ENCODE measurements at places on chromosomes 7 and 10.

DNA sequence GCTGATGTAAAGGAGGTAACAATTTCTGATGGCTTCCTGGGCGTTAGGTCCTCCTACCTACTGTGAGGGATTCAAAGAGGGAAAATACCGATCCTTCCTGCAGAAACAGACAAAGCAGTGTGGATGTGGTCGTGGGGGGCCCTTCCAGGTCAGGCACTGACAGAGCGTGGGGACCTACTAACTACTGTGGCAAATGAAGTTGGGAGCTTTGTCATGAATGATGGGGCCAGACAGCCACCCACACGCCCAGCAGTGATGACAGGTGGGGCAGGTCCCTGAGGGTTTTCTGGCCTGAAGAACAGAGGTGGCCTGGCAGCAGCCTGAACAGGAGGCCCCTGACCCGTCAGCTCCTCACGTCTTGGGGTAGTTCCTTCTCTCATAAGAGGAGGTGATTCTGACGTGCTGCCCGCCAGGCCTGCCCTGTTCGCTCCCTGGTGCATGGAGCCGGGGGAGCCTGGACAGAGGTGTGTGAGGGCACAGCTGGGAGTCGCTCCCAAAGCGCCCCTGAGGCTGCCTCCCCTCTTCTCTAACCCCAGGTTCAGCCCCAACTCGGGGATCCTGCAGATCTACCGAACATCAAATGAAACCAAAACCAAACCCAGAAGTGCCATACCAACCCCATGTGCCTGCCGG is 4.2 kb downstream of the ATP6V0E2 start:
- no peak for DNase-seq

DNA sequence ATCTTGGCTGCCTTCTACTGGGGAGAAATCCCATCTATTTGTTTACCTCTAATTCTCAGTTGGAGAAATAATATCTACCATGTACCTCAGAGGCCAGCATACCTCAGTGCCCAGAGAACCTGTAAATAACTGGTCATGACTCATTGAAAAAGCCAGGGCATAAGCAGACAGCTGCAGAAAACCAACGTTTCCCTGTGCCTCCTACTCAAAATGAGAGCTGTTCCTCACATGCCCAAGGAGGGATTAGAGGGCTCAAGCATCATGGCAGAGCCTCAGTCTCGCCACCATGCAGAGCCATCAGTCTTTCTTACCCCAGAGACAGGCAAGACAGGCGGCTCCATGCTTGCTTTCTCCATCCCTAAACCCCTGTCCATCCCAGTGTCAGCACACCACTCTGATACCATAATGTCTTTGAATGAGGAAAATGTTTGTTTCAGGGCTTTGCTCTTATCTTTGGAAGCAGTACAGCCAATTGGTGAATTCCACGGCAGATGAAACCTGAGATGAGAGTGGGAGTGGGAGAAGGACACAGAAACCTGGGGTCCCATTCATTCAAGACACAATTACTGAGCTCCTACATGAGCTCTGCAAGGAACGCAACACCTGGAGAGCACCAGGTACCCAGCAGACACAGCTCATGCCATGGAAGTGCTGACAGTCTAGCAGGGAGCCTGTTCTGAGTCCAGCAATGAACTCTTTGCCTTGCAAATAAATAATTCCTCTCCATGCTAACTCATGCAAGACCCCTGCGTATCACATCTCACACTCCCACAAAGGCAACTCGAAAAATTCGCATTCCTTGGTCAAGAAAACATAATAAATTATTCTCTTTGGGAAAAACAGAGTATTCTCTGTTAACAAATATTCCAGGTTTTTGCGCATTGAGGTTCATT is 21.1 kb downstream of the PON1 start:
- no peak for DNase-seq

GRCh38 chr10:69858201-69858600 is 56.5 kb downstream of the COL13A1 start:
- no peak for DNase-seq

- no peak for DNase-seq
Measured at GRCh38 chr10:65555192-65555591, 1370.6 kb upstream of the LRRTM3 start.

DNA sequence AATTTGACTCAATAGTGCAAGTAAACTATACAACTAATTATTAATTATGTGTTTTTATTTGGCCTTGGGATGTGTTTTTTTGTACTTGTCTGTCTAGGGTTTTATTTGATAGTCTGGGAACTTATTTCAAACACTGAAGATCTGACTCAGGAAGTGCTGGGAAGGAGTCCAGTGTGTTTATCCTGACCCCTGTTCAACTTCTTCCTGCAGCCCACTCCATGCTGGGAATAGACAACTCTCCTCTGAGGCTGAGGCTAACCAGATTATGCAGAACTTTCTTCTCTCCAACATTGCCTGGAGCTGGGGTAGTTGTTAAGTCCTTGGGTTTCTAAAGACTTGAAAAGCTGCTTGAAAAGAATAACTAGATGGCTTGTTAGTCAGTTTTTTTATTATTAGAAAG is 6.9 kb downstream of the CISD1 start:
- DNase-seq, result no peak

DNA sequence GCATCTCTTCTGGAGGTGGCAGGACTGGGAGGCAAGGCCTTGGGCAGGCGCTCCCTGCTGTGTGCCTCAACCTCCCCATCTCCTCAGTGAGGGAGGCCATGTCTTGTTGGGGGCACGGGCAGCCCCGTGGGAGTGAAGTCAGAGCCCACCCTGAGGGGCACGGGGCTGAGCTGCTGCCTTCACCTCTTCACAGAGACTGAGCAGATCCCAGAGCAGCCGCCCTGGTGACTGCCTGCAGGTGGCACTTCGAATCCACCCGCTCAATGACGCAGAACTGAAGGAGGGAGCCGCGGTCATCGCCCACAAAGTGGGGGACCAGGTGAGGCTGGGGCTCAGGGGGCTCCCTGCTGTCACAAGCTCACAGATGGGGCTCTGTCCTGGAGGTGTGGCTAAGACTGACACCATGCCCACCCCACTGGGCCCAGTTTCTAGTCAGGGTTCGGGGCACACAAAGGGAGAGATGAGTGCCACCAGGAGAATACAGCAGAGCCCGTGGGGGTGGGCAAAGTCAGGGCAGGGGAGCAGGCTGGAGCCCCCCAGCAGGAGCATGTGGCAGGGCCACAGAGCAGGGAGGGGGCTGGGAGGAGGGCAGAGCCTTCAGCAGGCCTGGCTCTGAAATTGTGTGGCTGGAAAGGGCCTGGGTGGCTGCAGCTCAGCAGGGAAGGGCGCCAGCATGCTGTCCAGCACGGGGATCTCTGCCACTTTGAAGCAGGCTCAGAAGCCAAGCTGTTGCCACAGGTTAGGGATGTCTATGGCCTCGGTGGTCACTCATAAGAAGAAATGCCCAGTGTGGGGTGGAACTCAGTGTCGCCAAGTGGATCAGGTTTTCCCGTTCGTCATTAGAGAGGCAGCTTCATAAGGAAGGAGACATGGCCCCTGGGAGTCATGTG is 18.8 kb upstream of the CHST12 start:
- DNase-seq, result no peak

DNA sequence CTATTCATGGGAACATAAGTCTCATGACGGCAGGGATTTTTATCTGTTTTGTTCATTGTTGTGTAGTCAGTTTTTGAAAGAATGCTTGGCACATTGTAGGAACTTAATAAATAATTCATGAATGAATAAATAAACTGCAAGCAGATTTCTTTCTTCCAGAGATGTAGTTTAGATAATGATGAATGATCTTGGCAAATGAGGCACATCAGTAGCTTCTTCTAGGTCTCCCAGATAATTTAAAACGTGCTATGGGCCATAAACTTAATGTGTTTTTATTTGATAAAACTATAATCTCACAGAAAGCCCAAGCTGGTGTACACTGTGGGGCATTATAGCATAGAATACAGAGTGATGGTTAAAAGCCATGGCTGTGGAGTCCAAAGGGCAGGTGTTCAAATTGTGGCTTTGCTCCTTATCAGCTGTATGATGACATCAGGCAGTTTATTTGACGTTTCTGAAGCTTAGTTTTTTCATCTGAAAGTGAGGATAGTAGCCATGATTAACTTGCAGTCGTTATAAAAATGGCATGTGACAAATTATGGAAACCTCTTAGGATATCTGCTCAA is 3.5 kb downstream of the MGAM start:
- DNase-seq, result no peak

DNA sequence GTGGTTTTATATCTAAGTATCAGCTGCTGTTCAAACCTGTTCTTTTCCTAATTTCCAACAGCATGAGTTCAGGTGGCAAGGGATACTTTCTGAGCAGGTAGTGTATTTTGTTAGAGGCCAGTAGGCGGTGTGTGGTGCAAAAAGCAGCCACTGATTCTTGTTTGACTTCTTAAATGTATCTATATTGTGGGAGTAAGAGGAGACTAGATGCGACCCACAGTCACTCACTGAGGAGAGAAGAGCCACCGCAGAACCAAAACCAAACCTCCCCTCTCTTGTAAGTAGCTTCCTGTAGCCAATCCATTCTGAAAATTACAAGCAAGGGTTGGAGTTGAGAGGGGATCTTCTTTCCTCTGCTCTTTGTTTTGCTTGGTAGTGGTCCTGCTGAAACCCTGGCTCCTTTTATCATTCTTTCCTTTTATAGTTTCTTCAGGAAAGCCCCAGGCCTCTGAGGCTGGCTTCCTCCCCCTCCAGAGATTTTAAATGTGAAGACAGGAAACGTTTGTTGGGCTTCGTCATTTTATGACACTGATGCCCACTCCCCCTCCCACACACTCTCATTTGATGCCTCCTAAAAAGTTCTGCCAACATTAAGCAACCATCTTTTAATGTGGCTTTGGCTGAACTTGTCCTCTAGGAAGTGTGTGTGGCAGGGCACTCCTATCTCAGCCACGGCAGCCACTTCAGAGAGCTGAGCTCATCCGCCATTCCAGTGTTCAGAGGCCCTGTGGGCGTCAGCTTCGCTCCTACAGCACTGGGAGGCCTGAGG is 566.0 kb downstream of the SUGCT start:
- DNase-seq, result no peak

DNA sequence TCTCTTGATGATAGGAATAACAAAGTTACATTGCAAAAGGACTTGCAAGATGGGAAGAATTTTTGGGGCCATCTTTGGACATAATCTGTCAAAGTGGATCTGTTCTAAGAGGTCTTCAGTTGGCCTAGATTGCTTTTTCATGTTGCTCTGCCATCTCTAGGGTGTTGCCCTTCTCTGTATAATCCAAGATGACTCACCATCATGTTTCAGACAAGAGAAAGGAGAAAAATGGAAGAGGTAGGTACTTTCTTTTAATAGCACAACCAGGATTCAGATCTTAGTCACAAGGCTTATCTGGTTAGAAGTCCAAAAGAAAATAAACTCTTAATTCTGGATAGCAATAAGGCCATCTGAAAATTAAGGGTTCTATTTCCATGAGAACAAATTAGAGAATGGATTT is 38.7 kb upstream of the FOXP2 start:
- DNase-seq, result no peak

GRCh38 chr7:91194841-91195240 is 69.4 kb upstream of the FZD1 start:
- no peak for DNase-seq

DNA sequence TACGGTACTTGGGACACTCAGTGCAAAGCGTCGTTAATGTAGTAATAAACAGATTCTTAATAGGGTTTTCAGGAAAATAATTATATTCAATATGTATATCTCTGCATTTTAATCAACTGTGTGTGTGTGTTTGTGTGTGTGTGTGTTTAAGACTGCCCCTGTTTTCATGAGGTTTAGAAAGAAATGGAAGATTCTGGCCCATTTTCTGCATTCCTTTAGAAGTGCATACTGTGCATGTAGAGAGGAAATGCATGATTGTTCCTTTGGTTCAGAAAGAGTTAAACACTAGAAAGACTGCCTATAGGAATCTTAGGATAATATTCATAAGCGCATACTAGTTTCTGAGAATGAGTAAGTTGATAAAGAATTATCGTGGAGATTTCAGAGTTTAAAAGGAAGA is 975 bp downstream of the CNTNAP2 start:
- no peak for DNase-seq

GRCh38 chr7:121480566-121481335 is 84.6 kb upstream of the FAM3C start:
- DNase-seq, result no peak

- no peak for DNase-seq
Measured at GRCh38 chr7:116786791-116787443, 75.5 kb upstream of the CAPZA2 start.

DNA sequence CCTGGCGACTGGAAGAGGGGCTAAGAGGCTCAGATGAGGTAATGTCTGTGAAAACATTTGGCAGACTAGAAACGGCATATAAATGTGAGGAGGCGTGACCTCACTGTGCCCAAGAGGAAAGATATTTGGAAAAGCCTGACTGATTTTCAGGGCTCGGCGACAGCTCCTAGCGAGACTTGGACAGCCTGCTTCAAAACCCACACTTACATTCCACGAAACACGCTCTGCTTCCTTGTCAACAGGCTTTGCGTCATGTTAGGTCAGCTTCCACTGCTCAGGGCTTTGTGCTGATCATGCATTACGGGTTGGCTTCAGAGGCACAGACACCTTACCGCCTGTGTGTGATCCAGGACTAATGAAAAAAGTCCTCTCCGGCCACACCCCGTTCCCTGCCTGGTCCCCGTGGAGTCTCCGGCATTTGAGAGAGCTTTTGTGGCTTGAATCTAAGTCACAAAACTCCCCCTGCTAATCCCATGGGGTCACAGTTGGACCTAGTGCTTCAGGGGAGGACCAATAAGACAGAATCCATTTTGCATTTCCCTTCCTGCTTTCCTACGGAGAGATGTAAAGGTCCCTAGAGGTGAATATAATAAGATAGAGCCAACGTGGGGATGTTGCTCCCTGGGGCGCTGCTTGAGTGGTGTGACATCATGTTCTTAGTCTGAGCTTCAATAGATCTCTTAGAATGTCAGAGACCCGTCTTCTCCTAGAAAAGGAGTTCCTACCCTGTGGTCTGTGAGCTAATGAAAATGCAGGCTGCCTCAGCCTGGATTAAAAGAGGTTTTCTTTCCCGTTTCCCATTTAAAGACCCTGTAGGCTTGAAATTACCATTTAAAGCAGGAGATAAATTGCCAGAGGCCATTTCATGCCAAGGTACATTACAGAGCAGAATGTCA is 25.5 kb downstream of the FGFBP3 start:
- DNase-seq, result no peak

GRCh38 chr7:12607134-12607533 is 36.6 kb downstream of the SCIN start:
- DNase-seq, result no peak
